ENCODE measurements at places on chromosomes 11 and 22. TPM values are rescaled to one million over a fixed set of nuclear protein-coding genes. Genes with fewer than 3 reads are reported as not detected.

- peaks cover 10% of the 10 kb centered on the region for H3K4me1 ChIP-seq
- no peak for DNase-seq
- H3K27me3 ChIP-seq, result no peaks in the 10 kb centered on the region
- H3K4me3 ChIP-seq, result no peak overlapping the region
Observed at GRCh38 chr11:106276859-106277436, 199.5 kb downstream of the AASDHPPT start.

The TFIP11 gene
- polyA plus RNA-seq, result 25.7 TPM

DNA sequence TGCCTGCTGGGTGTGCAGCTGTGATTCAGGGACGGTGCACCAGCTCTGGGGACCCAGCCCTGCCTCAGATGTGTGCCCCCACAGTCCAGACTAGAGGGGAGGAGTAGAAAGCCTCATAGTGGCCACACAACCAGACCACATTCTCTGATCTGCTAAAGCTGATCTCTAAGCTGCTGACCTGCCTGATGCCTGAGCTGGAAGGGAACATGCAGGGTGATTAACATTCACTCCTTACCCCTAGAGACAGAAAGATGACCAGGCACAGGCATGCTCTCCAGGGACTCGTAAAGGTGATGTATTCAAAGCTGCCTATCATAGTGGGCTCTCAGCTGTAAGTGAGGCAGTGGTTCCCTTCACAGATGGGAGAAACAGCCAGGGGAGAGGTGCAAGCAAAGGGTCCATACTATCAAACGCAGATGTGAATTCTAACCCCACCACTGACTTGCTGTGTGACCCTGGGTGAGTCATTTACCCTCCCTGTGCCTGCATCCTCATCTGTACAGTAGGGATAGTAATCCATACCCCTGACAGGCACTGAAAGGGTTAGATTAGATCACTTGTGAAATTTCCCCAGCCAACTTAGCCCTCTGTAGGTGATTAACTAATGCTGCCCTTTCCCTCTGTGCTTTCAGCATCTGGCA lies 29.0 kb upstream of the LRRC32 start:
- H3K27me3 ChIP-seq, result peaks cover 10% of the 10 kb centered on the region
- no peaks in the 10 kb centered on the region for H3K4me1 ChIP-seq
- no peaks in the 10 kb centered on the region for H3K36me3 ChIP-seq
- DNase-seq, result no peak
- no peak overlapping the region for H3K27ac ChIP-seq

- H3K27ac ChIP-seq, result no peak overlapping the region
- peaks cover 8% of the 10 kb centered on the region for H3K4me1 ChIP-seq
- no peak overlapping the region for H3K4me3 ChIP-seq
- no peak for DNase-seq
- no peaks in the 10 kb centered on the region for H3K27me3 ChIP-seq
Observed at GRCh38 chr11:113222241-113222640, 92.1 kb upstream of the TTC12 start.

The VSTM5 gene
- 0.13 TPM for polyA plus RNA-seq

DNA sequence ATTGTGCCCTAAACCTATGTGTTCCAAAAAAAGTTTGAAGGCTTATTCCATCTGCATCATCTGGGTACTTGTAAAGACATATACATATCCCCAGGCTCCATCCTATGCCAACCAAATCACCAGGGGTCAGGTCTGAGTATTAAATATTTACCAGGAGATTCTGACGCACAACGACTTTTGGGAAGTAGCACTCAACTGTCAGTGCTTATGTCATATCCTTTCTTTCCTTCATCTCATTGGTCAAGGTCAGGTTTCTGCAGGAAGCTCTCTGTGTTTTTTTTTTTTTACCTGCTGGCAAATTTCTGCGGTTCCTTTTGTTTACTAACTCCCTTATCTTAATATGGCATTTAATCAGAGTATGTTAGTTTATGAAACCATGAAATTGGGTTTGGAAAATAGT lies 22.5 kb upstream of the CYP2R1 start:
- no peaks in the 10 kb centered on the region for H3K4me1 ChIP-seq
- no peak for DNase-seq
- no peaks in the 10 kb centered on the region for H3K27me3 ChIP-seq
